NCI-H526 (cell line): ENCODE measurements at places on chromosomes 16 and 17.
A peak's percentile ranks its signal among the peaks of the same experiment; 100 is the strongest.

- peak; percentile 88 for DNase-seq
These were observed 2.1 kb downstream of the RHBDL1 start for GRCh38 chr16:677316-678190.

- DNase-seq = peak; percentile 82
These were observed 661 bp downstream of the GIT1 start for GRCh38 chr17:29588562-29589411.

DNA sequence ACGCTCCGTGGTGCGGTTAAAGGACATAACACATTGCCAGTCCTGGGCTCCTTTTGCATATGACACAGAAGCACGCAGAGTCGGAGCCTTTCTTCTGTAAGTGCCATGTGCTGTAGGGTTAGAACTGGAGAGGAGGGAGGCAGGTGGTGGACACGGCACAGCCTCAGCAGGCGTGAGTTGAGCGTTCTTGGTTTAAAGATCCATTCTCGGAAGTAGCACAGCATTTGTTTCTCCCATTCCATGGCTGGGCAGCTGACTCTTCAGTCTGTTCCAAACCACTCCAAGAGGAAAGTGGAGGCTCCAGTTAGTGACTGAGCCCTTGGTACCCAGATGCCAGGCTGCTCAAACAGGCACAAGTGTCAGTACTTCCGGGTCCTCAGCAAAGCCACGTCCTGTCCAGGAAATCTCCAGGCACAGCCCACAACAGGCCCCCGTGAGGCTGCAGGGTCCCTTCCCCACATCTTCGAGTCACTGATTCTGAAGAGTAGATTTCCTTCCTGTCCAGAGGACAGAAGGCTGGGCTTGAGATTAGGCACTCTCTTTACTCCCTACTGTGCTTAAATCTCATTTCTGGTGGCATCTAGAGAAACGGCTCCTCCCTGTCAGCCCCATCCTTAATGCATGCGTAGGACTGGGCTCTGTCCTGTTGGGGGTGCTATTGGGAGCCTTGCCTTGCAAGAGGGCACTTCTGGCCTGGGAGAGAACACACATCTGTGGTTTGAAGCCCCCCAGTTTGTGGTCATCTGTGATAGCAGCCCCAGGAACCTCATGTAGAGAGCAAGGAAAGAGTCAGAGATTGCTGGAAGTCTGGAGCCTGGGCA, 39.6 kb upstream of the NAT9 start:
- DNase-seq = no peak

DNA sequence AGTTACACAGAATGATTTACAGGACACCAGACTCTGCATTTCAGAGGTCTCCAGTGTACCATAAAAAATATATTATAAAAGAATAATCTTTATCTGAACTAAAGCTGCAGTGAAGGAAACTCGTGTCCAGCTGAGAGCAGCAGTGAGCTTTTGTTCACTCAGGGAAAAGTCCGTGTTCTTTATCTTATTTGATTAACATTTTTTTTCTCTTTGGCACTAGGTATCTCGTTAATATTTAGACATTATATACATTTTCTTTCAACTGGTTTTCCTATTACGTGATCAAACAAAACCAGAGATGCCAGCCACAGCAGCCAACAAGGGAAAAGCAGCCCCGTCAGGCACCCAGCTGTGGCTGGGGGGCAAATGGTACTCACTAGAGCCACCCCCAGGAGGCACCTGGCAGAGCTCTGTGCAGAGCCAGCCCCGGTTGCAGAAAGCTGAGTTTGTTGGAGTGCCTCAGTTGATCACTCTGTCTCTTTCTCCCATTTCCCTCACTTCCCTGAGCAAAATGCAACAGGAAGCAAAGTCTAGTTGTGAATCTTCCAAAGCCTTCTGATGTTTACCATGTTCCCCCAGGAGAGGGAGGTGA, 1.1 kb upstream of the HS3ST4 start:
- DNase-seq = no peak

GRCh38 chr16:1174477-1175357, 21.8 kb downstream of the CACNA1H start:
- DNase-seq = no peak

- DNase-seq = no peak
These were observed 5.8 kb downstream of the THRA start for GRCh38 chr17:40068584-40068916.

DNA sequence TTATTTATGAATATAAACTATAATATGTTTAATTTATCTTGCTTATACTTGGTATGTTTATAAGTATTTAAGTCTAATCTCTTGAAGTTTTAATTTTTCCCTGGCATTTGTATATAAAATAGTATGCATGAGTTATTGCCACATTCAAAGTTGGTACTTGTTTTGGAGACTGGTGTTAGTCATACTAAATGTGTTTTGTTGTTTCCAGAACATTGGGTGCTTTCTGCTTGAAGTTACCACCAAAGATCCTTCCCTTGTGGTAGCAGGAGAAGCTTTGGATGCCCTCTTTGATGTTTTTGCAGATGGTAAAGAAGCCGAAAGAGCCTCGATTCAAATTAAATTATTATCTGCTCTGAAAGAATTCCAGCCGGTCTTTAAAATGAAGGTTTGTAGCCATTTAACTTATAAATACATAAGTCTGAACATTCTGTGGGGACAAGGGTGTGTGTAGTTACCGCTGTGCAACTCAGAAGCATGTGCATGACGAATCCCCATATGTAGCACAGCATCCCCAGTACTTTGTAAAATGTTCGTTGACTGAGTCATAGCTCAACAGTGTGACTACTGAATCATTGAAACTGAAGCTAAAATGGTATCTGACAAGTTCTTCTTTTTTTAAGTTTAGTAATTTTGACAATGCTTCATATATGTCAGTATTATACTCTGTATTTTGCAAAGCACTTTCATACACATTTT, 36.4 kb downstream of the HEATR3 start:
- DNase-seq = no peak

DNA sequence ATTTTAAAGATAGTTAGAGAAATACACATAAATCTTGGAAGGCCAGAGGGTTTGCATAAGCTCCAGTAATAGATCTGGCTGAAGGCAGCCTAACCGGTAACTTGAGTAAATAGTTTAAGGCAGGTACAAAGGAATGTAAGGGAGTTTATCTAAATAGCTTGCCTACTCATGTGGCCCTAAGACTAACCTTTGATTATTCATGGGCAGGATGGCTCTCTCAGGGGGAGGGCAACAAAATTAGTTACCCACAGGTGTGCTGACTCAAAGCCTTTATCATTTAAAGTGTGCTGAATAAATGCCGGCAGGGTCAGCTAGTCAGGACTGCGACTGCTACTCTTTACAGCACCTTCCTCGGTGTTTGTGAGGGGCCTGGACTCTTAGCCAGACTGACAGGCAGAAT, 761.3 kb upstream of the KIF2B start:
- DNase-seq = no peak

DNA sequence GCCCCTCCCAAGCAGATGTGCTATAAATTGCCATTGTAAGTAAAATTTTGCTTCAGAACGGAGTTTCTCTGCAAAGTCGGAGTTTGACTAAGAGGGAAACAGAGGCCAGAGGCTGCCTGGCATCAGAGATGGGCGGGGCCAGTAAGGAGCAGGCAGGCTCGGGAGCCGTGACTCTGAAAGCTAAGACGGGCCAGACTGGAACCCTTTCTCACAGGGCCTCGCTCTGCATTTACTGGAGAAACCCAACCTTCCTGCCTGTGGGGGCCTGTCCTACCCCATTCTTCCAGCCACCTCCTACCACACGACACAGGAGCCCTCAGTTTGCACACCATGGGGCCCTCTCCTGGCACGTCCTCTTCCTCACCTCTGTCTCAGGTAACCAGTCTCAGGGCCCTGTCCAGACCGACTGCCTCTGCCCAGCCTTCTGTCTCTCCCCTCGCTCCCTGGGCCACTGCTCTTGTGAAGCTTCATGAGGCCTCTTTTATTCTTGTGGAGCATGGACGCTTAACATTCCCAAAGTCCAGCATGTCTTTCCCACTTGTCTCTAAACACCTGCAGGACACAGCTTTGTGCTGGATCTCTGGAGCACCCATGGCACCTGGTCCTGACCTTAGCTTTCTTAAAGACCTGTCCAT, 48.4 kb upstream of the ACSF3 start:
- DNase-seq = no peak

GRCh38 chr17:12877953-12878669, 88.8 kb downstream of the ARHGAP44 start:
- no peak for DNase-seq

GRCh38 chr17:30300818-30301217, 9.1 kb upstream of the BLMH start:
- DNase-seq = no peak

- DNase-seq = no peak
These were observed 237.1 kb downstream of the PARN start for GRCh38 chr16:14392960-14393359.

- DNase-seq = peak; percentile 65
These were observed 1.5 kb upstream of the ARHGDIG start for GRCh38 chr16:278863-279366.

DNA sequence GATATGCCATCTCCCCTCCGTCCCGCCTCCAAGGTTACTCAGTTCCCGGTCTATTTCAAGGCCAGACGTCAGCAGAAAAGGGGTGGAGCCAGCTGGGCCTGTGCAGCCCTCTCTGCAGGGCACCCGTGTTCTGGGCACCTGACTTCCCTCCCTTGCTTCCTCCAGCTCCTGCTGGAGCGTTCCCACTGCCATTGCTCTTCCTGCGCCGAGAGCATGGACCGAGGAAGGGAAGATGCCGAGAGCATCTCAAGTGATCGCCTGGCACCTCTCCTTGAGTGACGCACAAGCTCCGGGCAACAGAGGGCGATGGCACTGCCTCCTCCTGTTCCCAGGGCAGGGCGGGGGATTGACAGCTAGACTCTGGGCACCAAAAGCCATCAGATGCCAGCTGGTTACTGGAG, 29.4 kb upstream of the NAT9 start:
- DNase-seq = no peak

DNA sequence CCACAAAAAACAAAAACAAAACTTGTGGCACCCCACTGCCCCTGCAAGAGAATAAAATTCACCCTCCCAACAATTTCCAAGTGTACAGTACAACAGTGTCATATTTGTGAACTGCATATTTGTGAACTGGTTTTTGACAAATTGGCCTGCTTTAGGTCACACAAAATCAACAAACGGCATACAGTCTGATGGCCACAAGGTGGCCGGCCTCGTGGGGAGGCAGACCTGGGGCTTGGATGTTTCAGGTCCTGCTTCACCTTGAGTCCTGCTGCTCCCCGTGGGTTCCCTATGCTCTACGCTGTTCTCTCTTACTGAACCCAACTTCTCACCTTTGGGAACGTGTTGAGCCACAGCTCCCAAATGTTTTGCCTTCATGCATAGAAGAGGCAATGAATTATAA, 102.2 kb downstream of the CDK5R1 start:
- DNase-seq = no peak

GRCh38 chr16:74034862-74035261, 261.8 kb upstream of the PSMD7 start:
- peak; percentile 37 for DNase-seq

DNA sequence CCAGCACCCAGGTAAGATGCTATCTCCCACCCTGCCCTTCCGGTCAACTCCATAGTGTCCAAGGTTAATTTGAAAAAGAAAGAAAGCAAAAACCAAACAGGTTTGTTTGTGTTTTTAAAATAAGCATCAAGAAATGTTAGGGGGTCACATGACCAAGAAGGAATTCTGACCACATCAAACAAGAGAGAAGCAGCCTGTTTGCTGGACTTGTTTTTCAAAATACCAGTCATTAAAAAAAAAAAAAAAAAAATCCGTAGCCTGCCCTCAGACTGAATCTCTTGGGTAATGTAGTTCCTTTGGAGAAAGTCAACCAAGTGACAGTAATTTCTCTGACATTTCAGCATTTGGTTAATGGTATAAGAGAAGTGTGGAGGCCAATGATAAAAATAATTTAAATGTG, 38.4 kb downstream of the HNF1B start:
- no peak for DNase-seq

- no peak for DNase-seq
These were observed 527 bp downstream of the EIF5A start for GRCh38 chr17:7307686-7308624.
